ENCODE measurements at places on chromosomes 2 and 18. TPM values are rescaled to one million over a fixed set of nuclear protein-coding genes. Genes with fewer than 3 reads are reported as not detected.
A peak's percentile ranks its signal among the peaks of the same experiment; 100 is the strongest.

- DNase-seq = no peak
These were observed 72.9 kb upstream of the SNTG2 start for GRCh38 chr2:877747-878146.

GRCh38 chr2:143891879-143892308, 628.0 kb downstream of the ZEB2 start:
- DNase-seq = no peak

DNA sequence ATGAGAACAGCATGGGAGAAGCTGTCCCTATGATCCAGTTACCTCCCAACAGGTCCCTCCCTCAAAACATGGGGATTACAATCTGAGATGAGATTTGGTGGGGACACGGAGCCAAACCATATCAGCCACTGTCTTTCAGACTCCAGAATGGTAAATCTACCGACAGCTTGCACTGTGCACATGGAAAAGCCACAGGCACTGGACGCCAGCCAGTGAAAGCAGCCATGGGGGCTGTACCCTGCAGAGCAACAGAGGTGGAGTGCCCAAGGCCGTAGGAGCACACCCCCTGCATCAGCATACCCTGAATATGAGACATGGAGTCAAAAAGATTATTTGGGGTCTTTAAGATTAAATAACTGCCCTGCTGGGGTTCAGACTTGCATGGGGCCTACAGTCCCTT, 218.4 kb downstream of the PDE1A start:
- no peak for DNase-seq

DNA sequence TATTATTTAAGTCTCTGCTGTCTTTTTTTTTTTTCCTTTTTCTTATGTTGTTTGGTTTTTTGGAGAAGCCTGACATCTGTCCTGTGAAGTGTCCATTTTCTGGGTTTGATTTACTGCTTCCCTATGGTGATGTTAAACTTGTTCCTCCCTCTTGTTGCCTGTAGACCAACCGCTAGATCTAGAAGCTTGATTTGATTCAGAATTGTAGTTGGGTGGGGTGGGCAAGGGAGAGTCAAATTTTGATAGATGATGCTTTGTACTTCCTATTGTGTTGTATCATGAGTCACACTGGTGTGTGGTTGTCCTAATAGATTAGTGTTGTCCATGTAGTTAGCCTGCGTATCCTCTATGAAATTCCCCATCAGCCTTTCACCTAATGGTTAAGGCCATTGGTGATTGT, 35.4 kb downstream of the CAB39 start:
- DNase-seq = peak; percentile 59

DNA sequence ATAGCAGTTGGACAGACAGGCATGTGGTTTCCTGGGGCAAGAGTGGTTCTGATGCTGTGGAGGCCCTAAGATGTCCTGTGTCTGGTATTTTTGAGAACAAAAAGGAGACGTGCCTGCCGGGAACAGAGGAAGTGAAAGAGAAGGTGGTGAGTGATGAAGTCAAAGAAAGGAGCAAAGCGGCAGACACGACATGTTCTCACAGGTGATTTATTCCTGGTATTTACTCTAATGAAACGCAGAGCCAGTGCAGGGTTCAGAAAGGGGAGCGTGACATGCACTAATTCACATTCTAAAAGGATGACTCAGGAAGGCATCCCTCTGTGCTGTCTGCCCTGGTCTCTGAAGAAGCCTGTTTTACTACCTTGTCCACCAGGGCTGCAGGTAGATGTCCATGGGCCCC, 211.0 kb downstream of the KCNE4 start:
- peak; percentile 97 for DNase-seq

DNA sequence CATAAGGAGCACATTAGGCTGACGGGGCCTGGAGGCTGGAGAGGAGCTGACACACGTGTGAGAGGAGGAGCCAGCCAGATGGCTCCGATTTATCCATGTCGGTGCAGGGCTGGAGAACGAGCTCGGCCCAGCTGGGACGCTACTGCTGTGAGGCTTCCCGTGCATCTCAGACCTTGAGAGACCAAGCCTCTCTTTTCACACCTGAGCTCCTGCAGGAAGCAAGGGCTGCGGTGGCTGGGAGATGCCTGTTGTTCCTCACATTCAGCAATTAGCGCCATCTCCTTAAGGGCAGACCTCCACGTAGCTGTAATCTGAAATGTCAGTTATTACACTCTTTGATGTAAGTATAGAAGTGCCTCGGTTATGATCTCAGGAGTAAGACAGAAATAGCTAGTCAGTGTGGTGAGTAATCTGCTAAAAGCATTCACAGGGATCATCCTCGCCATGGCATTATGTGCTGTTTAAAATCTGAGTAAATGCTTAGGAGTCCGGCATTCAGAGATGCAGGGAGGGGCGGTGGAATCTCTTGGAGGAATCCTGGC, 107.9 kb downstream of the PRKCE start:
- no peak for DNase-seq

GRCh38 chr2:237192881-237193280, 107.2 kb downstream of the COPS8 start:
- DNase-seq = no peak

DNA sequence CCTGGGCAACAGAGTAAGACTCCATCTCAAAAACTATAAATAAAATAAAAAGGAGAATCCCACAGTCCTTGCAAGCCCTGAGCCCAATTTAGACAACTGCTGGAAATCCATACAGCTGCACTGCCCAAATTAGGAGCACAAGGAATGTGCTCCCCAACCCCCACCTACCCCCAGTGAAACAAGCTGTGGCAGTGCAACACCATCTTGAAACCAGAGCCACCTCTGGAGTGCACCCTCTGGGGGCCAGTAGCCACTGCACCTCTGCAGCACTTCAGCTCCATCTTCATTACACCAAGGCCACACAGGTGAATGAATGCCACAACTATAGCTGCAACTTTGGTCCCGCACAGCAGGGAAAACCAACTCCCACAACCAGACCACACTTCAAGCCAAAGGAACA, 37.3 kb downstream of the USP34 start:
- no peak for DNase-seq

DNA sequence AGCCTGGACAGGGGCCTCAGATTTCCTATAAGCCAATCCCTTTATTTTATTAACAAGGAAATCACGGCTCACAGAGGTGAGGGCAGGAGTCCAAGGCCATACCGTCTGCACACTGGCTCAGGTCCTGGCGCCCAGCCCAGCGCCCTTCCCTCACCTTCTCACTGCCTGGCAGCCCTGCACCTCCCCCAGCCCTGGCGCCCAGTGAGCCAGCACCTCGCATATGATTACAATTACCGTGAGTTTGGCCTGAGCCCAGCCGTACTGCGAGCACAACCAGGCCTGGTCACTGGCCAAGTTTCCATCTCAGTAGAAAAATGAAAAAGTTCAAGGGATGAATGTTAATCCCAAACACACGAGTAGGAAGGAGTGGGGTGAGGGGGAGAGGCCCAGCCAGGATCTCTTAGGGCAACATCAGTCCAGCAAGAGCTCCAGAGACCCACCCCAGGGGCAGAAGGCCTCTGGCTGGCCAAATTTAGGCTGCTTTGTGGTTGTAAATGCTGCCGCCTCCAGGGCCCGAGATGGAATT, 68.4 kb downstream of the MCFD2 start:
- no peak for DNase-seq

GRCh38 chr2:20674974-20675679, 8.2 kb downstream of the GDF7 start:
- no peak for DNase-seq

DNA sequence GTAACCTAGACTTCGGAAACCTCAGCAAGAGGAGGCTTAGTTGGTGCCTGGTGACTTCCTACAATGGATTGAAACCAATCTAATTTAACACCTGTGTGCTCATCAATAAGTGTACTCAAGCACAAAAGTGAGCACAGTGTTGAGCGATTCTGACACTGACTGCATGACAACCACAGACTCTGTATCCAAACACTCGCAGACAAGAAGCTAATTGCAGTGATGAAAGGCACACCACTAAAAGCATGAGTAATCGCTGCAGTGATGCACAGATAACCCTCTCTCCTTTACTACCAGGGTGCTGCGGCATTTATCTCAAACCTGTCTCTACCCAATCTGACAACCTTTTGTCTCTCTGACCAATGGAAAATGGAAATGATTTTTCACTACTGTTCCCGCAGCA, 168.1 kb downstream of the AFF3 start:
- DNase-seq = peak; percentile 41

DNA sequence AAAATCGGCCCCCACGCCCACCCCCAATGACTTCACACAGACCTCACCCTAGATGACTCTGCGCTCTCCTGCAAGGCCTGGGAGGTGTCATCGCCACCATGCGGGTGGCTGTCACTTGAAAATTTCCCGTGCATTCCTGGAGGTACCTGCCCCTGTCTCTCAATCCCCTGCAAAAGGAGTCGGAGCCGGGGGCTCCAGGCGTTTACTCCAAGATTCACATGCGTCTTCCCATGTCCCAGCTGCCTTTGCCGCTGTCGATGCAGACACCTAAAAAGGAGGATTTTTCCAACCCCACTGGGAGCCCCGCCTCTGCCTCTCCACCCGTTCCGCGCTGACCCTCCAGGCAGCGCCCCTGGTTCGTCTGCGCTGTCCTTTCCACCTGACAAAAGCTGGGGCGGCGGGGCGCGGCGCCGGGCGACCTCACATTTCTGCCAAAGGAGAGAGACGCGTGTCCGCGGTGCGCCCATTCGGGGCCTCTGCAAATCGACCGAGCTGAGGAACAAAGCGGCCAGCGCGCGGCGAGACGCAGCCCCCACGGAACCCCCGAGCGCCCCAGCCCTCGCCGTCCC, 667 bp downstream of the REEP1 start:
- no peak for DNase-seq

- no peak for DNase-seq
These were observed 61.9 kb upstream of the IGFBP2 start for GRCh38 chr2:216571178-216571908.

- no peak for DNase-seq
These were observed 53.8 kb upstream of the CCDC68 start for GRCh38 chr18:55013086-55013485.

- no peak for DNase-seq
These were observed 28.6 kb downstream of the PPP1R1C start for GRCh38 chr2:182014284-182014683.

GRCh38 chr18:13051950-13052349, 60.8 kb downstream of the CEP192 start:
- DNase-seq = peak; percentile 7

- DNase-seq = no peak
These were observed 278.4 kb downstream of the PRKCE start for GRCh38 chr2:45929674-45930395.

DNA sequence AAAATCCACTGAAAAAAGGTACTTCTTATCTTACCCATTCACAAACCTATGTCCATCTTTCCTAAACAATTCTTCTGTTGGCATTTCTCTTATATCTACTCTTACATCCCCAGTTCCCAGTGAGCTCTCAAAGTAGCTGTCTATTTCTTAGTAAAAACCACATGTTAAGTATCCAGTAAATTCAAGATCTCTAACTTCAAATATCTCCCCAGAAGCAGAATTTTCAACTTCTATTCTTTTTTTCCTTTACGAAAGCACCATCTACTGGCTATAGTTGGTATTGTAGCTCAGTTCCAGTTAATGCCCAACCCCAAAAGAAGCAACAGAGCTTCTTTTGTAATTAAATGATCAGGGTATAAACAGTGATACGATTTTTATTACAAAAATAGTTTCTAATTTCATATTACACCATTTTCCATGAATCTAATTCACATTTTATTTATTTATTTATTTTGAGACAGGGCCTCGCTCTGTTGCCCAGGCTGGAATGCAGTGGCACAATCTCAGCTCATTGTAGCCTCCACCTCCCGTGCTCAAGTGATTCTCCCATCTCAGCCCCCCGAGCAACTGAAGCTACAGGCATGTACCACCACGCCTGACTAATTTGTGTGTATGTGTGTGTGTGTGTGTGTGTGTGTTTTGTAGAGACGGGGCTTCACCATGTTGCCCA, 28.5 kb downstream of the HRH4 start:
- no peak for DNase-seq

DNA sequence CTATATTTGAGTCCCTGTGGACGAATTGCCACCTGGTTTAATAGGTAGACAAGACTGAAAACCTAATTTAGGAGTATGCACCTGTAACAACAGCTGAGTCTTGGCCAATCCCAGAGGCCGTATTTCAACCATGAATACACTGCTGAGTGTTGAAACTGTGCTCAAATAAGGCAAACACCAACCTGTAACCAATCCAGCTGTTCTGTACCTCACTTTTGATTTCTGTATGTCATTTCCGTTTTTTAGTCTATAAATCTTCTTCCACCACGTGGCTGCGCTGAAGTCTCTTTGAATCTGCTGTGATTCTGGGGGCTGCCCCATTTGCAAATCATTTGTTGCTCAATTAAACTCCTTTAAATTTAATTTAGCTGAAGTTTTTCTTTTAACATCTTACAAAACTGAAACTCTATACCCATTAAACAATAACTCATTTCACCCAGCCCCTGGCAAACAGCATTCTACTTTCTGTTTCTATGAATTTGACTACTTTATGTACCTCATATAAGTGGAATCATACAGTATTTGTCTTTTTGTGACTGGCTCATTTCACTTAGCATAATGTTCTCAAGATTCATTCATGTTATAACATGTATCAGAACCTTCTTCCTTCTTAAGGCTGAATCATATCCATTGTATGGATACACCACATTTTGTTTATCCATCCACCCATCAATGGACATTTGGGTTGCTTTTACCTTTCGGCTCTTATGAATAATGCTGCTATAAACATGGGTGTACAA, 7.5 kb upstream of the YPEL5 start:
- peak; percentile 83 for DNase-seq

GRCh38 chr2:56217106-56217505, 33.3 kb downstream of the CCDC85A start:
- no peak for DNase-seq

GRCh38 chr2:83364264-83364663, 1094.8 kb downstream of the SUCLG1 start:
- DNase-seq = peak; percentile 2

DNA sequence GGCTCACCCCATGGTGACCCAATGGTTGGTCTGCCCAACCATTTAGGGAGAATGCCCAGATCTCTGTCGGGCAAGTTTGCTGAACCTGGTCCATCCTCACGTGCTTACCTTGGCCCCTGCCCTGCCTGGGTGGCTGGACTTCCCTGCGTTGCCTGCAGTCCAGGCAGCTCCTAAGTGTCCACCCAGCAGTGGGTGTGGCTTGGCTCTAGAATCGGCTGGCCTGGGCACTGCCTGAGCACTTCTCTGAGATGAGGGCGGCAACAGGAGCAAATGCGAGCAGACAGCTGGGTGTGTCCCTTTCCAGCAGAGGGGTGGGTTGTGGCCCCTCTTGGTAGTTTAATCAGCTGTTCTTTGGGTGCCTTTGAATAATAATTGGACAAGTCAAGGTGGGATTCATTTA, 11.3 kb downstream of the PCARE start:
- no peak for DNase-seq

- no peak for DNase-seq
These were observed 728.5 kb upstream of the SLC8A1 start for GRCh38 chr2:41180387-41180786.

- peak; percentile 45 for DNase-seq
These were observed 901 bp downstream of the SPOPL start for GRCh38 chr2:138502255-138503086.

GRCh38 chr2:189287982-189288521, 108.5 kb upstream of the COL5A2 start:
- peak; percentile 98 for DNase-seq

Gene CLEC4F
- not detected for polyA plus RNA-seq

Gene TMEM150A
- 12.8 TPM for polyA plus RNA-seq

Gene ITGB6
- 31.2 TPM for polyA plus RNA-seq

Gene SKA1
- polyA plus RNA-seq = 16.5 TPM

Gene KCNJ3
- not detected for polyA plus RNA-seq

Gene PDE1A
- not detected for polyA plus RNA-seq

Gene SGPP2
- polyA plus RNA-seq = 0.03 TPM

Gene DIS3L2
- 13.4 TPM for polyA plus RNA-seq

Gene EVX2
- not detected for polyA plus RNA-seq
